ENCODE measurements at places on chromosomes 4 and X.

DNA sequence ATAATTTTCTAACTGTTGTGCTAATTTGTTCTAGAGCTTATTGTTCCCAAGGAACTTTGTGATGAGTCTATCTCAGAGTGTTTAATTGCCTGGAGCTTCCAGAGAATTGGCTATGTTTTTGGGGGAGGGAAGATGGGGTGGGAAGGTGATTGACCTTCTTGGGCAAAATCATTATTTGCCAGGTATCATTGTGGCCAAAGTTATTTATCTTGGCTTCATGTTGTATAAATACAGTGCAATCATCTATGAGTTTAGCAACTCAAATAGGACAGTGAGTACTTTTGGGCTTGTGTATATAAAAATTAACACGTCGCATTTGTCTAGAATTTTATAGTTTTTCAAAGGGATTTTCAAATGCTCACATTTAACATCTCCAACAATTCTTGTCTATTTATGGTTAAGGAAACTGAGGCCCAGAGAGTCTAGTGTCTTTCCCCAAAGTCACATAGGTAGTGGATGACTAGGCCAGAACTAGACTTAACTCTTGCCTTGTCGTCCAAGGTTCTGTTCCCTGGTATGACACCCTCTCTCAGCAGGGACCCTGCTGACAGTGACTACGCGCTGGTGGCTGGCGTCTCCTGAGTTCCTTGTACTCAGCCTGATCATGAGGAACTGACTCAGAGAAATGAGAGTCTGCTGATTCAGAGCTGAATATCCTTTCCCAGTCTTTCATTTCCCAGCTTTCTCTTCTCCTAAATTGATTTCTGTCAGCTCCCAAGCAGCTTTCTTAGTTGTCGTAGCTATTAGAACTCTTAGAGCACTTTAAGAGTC lies 27.7 kb downstream of the FNIP2 start:
- DNase-seq = no peak

DNA sequence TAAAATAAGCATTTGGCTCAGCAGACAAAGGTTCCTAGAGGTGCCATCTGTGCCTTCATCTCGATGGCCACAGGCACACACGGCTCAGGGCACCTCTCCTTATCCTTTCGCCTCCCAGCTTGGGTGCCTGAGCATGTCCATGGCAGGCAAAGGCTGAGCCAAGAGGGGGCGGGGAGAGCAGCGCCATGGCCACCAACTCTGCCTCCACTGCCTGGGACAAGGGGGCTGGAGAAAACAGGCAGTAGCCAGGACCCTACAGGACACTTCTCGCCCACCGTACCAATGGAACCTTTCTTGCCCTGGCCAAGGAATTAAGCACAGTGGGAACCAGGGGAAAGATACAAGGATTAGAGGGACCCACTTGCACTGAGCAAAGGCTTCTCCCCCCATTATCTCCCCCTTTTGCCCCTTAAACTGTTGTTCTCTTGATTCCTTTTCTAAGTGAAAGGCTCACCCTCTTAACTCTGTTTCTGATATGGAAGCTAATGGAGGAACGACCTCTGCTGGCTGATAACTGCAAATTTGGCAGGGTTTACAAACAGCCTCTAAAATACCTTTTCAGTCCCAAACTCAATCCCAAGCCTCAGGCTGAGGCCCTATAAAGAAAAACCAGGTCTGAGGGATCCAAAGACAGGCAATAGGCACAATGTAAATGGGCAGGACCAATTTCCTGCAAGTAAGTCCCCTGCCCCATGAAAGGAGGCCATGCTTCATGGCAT lies 335.2 kb downstream of the ADAM29 start:
- DNase-seq = no peak

DNA sequence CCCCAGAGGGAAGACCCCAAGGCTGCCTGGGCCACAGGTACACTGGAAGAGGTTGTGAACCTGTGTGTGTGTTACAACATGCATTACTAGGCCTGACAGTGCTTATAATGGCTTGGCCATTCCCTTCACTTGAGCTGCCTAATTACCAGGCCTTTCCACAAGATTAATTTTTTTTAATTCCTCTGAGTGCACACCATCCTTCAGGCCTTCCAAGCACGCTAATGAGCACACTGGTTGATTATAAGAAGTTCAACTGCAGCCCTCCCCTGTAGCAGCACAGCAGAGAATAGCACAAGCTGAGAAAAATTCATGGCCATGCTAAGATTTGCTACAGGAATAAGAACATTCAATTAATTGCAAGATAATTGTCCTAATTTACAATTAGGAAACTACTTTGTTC lies 2.2 kb upstream of the SUPT20HL2 start:
- DNase-seq = no peak

DNA sequence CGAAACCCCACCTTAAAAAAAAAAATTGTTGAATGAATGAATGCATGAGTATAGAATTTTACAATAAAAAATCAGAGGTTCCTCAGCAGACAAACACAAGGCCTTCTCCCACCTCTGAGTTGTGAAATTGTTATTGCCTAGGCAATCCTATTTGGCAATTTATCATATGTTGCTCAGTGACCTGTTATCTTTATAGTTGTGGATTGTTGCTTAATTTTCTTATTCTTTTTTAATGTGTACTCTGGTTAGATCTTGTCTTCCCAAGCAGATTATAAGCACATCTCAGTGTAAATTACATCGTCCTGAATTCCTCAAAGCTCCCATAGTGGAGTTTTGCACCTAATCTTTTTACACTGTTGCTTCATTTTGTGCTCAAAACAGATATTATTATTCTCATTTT lies 71.9 kb downstream of the RBM47 start:
- DNase-seq = no peak

- DNase-seq = no peak
Measured at GRCh38 chr4:137934911-137935310, 307.2 kb downstream of the SLC7A11 start.

GRCh38 chrX:131801911-131802310 lies 221.2 kb upstream of the STK26 start:
- DNase-seq = no peak

GRCh38 chr4:55996646-55997045 lies 47.9 kb downstream of the CEP135 start:
- no peak for DNase-seq

DNA sequence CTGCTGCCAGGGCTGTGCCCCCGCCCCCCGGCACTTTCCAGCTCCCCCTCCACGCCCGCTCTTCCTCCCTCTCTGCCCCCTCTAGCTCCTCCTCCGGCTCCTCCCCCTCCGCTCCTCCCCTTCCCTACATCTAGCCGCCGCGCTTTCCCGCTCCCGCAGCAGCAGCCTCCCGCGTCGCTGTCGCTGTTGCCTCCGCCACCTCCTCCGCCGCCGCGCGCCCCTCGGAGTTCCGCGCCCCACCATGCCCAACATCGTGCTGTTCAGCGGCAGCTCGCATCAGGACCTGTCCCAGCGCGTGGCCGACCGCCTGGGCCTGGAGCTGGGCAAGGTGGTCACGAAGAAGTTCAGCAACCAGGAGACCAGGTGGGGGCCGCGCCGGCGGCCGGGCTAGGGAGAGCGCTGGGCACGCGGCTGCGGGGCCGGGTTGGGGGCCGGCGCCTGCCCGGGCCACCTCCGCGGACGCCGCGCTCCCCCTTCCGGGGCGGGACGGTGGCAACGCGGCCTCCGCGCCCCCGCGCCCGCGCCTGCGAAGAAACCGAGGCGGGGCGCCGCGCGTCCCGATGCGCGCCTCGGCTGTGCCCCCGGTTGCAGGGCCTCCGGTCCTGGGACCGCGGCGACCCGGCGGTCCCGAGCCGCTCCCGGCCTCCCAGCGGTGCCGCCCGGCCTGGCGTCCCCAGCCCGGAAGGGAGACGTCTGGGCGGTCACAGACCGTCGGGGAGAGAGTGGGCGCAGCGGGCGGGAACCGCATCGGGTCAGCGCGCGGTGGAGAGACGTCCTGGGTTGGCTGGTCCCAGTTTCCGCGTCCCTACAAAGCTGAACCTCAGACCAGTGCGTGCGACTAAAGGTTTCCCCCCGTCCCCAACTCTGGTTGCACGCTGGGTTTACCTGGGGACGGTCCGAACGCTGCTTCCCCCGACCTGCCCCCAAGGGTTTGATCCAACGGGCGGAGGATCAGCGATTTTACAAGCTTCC lies at the start of gene PRPS2:
Gene PRPS2, plus strand, starts transcription at position 156 of the 972 bp plus-strand sequence. Its CDS starts 86 bp downstream, at position 242.
- peak; percentile 50 for DNase-seq

DNA sequence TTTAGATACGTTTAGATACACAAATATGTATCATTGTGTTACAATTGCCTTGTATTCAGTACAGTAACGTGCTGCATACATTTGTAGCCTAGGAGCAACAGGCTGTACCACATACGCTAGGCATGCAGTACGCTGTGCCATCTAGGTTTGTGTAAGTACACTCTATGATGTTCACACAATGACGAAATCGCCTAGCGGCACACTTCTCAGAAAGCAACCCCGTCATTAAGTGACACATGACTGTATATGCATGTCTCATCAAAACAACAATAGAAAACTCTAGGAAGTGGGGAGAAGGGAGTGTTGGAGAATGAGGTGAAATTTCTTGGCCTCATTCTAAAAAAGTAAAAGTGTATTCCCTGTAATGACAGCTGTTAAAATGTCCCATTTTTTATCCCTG lies 32.7 kb downstream of the CCDC149 start:
- no peak for DNase-seq

DNA sequence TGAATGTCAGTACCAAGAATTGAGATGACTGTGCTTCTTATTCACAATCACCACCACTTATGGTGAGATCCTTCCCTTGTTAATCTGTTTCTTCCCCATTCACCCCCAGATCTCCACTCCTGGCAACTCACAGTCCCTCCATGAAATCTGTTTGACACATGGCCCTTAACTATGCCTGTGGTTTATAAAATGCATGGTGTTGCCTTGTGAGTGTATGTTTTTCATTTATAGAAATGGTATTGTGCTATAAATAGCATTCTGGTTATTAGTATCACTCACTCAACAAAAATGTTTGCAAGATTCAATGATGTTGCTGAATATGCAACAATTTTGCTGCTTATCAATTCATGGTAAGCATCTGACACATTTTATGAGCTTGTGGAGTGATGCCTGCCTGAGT lies 131.0 kb downstream of the PRKX start:
- DNase-seq = no peak

- DNase-seq = peak; percentile 4
Measured at GRCh38 chrX:40996886-40997530, 88.2 kb upstream of the USP9X start.

- no peak for DNase-seq
Measured at GRCh38 chr4:184396570-184397515, 77.5 kb downstream of the IRF2 start.

DNA sequence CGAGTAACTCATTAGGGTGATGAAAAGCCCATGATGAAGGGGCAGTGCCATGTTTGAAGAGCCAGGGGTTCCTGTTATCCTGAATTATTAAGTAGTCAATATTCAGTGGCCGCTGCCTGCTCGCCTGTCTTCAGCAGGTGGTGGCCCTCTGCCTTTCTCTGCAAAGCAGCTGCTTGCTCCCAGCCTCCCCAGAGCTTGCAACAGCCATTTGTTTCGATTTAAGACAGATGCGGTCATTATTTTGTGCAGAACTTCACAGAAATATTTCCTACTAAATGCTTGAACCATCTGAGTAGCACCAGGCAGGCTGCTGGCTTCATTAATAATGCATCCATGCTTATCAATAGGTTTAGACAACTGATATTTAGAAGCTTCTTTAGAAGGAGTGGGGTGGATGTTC lies 104.3 kb upstream of the TTC29 start:
- no peak for DNase-seq

- no peak for DNase-seq
Measured at GRCh38 chr4:168656055-168656660, 159.3 kb downstream of the PALLD start.

GRCh38 chr4:74654230-74654681 lies 140.1 kb downstream of the BTC start:
- DNase-seq = no peak

Data from hypothalamus (tissue), 51 donors.